Central memory CD8-positive, alpha-beta T cell (primary cell): ENCODE measurements at places on chromosomes 7 and 10.

GRCh38 chr10:7998831-7999230 is 55.7 kb upstream of the GATA3 start:
- DNase-seq, result no peak

DNA sequence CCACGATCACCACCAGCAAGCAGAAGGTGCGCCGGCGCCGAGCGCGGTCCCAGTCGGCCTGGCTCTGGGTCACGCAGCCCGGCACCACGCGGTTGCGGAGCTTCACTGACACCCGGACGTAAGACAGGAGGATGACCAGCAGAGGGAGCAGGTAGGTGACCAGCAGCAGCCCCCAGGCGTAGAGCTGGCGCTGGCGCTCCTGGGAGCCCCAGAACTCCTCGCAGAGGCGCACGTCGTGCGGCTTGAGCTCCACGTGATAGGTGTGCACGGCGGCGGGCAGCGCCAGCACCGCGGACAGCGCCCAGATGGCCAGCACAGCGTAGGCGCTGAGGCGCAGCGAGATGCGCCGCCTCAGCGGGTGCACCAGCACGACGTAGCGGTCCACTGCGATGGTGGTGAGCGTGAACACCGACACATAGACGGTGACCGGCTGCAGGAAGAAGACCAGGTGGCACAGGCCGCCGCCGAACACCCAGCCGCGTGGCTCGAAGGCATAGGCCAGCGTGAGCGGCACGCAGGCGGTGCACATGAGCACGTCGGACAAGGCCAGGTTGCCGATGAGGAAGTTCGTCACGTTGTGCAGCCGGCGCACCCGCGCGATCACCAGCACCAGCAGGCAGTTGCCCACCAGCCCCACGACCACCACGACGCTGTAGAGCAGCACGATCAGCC is 920 bp downstream of the PRLHR start:
- DNase-seq, result no peak

DNA sequence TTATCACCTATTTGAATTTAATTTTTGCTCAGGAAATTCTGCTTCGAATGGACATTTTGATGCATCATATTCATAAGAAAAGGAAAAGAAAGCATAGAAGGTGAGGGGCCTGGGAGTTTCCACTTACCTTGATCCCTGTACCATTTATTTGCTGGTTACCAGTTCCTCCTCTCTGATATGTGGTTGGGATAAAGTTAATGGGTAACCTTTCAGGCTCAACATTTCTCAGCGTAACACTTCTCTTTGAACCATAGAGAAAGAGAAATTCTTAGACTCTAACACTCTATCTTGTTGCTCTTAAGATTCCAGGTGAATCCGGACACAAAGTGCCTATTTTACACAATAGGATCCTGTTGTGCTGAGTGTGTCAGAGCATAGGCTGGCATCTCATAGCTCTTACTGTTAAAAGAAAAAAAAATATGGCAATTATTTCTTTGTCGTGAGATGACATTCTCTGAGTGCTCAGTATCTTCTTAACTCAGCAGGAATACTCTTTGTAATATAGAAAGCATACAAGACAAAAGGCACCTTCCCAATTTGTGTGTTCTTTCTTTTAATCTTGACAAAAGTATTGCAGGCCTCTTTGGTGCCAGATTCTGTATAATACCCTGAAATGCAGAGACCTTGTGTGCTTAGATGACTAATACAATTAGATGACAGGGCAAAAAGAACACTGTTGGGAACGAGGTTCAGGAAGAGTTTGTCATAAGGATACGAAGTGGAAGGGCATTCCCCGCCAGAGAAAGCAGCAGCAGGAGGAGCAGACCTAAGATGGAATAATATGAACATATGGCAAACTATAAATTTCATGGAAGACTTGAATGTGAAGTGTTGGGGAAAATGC is 689.6 kb downstream of the NRG3 start:
- no peak for DNase-seq

- DNase-seq, result no peak
These were observed 98.1 kb downstream of the MICALL2 start for GRCh38 chr7:1361016-1361755.

DNA sequence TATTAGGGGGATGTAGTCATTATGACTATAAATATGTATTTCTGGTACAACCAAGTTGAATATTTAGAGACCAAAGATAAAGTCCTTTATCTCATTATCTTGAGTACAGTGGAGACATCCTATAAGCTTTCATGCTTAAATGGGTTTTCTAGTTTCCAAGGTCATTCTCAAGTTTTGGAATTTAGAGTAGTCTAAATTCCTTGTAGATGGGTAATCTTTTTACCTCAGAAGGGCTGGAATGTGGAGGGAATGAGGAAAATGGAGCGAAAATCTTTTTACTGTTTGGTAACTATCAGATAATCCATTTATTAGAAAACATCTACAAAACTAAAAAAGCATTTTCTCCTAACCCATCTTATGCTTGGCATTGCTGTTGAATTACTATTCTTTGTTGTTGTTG is 181.3 kb downstream of the RNF133 start:
- no peak for DNase-seq

GRCh38 chr7:19585761-19586160 is 123.1 kb downstream of the POLR1F start:
- no peak for DNase-seq

DNA sequence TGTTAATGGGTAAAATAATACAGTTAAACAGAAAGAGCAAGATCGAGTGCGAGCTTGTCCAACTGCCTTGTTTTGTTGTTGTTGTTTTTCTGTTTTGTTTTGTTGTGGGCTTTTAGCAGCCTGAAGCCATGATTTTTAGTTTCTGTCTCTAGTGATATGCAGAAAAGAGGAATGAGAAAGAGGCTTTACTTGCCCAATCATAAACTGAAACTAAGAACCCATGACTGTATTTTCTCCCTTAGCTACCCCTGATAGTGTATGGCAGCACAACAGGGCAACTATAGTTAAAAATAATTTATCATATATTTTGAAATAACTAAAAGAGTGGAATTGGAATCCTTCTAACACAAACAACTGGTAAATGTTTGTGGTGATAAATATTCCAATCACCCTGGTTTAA is 493.9 kb downstream of the GLRX3 start:
- DNase-seq, result no peak

GRCh38 chr7:48285373-48285772 is 114.1 kb downstream of the ABCA13 start:
- no peak for DNase-seq

- DNase-seq, result no peak
These were observed 84.7 kb downstream of the ARHGAP22 start for GRCh38 chr10:48520184-48520506.

- no peak for DNase-seq
These were observed 251.7 kb upstream of the PITRM1 start for GRCh38 chr10:3424111-3424851.

DNA sequence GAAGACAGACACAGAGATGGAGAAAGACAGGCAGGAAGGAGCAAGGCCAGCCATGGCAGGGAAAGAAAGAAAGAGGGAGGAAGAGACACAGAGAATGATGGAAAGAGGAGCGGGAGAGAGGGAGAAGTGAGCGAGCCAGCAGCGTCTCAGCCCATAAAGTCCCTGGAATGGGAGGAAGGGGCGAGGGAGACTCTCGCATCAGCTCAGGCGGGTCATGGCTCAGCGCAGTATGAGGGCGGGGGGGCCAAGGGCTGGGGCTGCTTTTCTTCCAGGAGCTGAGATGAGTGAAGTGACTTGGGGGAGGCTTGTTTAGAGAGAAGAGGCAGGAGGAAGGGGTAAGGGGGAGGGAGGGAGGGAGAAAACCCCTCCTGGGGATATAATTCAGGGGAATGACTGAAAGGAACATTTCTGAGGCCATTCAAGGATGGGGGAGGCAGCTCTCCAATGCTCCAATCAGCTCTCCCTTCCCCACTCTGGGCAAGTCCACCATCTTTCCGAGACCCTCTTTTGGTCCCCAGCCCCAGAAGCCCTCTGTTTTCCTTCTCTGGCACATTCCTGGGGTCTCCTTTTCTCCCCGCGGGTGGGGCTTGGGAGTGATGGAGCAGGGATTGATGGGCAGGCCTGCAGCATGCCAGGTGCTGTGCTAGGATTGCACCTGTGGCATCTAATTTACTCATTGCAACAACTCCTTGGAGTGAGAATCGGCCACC is 87.9 kb downstream of the HIF1AN start:
- no peak for DNase-seq

GRCh38 chr7:7476381-7476780 is 59.3 kb downstream of the COL28A1 start:
- DNase-seq, result no peak

- DNase-seq, result no peak
These were observed 928.0 kb upstream of the POT1 start for GRCh38 chr7:125857606-125858005.

- no peak for DNase-seq
These were observed 140.7 kb upstream of the AGK start for GRCh38 chr7:141410353-141411000.

DNA sequence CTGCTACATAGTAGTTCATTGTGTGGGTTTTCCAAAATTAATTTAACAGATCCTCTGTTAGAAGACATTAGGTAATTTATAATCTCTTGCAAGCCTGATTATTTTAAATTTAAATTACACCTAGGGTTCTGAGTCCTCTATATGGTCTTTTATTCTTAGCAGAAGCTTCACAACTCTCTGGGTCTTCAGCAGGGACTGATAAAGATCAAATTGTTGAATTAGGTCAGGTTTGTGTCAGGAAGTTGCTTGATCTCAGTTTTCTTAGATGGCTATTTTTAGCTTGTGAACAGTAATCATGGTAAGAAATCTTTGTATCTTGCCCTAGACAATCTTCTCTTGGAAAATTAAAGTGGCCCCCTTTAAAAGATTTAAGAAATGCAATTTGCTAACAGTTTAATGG is 183.1 kb upstream of the HDAC9 start:
- no peak for DNase-seq

DNA sequence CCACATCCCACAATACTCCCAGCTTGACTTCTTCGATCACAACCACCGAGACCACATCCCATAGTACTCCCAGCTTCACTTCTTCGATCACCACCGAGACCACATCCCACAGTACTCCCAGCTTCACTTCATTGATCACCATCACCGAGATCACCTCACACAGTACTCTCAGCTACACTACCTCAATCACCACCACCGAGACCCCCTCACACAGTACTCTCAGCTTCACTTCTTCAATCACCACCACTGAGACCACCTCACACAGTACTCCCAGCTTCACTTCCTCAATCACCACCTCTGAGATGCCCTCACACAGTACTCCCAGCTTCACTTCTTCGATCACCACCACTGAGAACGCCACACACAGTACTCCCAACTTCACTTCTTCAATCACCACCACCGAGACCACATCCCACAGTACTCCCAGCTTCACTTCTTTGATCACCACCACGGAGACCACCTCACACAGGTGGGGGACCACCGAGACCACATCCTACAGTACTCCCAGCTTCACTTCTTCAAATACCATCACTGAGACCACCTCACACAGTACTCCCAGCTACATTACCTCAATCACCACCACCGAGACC is 8.6 kb downstream of the MUC3A start:
- DNase-seq, result no peak

DNA sequence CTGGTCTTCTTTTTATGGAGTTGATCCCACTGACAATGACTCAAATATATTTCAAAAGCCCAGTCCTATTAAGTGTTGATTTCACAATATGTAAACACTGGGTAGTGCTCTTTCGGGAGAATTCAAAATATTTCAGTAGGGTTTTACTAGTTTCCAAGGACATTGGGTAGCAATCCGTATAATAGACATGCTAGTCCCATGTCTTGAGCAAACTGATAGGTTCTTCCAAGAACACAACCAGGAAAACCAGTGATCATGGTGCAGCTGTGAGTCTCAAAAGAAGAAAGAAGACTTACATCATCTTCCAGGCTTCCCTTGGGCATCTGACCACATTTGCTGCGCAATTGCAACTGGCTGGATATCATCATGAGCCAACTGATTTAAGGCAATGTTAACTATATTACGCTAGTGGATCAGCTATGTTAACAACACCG is 59.3 kb upstream of the APBB1IP start:
- no peak for DNase-seq
